Cortex of kidney (tissue), 1 donor: ENCODE measurements at places on chromosomes 1 and 21.

GRCh38 chr1:5780324-5780716, 211.9 kb downstream of the NPHP4 start:
- no peak for DNase-seq

DNA sequence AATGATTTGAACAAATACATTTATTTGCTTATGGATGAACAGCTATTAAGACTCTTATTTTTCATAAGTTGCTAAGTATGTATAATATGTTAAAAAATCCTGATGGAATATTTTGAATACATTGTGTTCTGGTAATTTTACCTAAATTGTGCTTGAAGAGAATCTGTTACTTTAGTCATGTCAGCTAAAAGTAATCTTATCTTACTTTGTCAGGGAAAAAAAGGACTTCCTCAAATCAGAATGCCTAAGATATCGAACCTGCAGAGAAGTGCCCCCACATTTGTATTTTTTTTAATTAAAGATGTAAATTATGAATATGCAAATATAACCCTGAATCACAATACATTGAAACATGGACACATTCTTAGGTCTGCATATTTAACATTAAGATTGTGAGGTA, 1331.7 kb downstream of the MRPL39 start:
- DNase-seq, result no peak

DNA sequence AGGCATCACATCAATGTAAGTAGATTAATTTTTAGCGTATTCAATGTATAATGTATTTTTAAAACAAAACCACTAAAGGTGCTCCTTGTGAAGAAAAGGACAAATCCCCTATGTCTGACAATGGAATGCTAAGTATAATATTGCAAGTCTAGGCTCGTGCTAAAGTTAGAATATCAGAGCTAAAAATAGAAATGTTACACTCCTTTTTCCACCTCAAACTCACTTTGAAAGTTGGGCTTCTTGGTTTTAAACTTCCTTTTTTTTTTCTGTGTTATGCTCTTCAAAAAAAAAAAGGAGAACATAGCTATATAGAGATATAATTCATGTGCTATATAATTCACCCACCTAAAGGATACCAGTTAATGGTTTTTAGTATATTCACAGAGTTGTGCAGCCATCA, 3.6 kb upstream of the SERBP1 start:
- no peak for DNase-seq

GRCh38 chr1:247324923-247325322, 6.7 kb downstream of the ZNF496 start:
- DNase-seq, result no peak

DNA sequence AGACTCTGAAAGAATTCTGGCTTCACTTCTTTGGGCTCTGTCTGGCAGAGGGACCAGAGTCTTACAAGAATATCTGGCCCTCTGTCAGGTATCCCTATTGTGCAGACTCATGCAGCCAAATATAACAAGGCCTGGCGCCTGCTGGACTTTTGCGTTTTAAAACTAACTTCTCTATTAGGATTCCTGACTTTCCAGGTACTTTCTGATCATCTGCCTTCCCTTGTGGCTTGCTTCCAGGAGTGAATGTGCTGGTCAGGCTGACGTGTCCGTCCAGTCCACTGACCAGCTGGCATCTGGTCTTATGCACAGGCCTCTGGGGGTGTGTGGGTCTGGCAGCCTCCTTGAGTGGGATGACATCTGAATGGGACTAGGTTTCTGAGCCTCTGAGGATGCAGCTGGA, 8.6 kb upstream of the RAB29 start:
- no peak for DNase-seq

- DNase-seq, result no peak
Observed at GRCh38 chr1:84919461-84919970, 26.5 kb upstream of the LPAR3 start.

- no peak for DNase-seq
Observed at GRCh38 chr1:179601093-179601492, 9.5 kb downstream of the TDRD5 start.

DNA sequence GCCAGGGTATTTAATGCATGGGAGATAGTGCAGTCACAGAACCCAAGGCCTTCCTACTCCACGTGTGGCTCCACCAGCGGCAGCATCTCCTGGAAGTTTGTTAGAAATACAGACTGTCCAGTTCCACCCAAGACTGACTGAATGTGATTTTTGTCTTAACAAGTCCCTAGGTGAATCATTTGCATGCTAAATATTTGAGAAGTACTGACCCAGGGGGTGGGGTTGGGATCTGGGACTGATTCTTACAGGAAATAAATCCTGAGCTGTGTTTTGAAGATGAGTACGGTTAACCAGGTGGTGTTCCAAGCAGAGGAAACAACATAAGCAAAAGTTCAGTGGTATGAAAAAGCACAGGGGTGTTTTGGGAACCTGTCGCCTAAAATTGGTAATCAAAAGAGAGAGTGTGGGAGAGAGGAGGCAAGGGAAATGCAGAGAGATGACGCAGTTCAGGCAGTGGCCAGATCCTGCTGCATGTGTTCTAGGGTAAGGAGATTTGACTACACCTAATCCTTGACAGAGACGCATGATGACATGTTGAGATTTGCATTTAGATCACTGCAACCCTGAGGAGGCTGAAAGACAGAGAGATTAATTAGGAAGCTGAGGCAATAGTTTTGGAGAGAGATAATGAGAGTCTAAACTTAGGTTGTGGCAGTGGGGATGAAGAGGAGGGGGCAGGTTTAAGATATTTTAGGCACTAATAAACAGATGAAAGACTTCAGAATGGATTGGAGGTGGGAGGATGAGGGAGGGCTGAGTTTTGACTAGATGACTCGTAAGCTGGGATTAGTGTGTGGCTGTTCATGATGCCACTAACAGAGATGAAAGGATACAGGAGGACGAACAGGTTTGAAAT, 3.7 kb upstream of the ZNF326 start:
- DNase-seq, result no peak

DNA sequence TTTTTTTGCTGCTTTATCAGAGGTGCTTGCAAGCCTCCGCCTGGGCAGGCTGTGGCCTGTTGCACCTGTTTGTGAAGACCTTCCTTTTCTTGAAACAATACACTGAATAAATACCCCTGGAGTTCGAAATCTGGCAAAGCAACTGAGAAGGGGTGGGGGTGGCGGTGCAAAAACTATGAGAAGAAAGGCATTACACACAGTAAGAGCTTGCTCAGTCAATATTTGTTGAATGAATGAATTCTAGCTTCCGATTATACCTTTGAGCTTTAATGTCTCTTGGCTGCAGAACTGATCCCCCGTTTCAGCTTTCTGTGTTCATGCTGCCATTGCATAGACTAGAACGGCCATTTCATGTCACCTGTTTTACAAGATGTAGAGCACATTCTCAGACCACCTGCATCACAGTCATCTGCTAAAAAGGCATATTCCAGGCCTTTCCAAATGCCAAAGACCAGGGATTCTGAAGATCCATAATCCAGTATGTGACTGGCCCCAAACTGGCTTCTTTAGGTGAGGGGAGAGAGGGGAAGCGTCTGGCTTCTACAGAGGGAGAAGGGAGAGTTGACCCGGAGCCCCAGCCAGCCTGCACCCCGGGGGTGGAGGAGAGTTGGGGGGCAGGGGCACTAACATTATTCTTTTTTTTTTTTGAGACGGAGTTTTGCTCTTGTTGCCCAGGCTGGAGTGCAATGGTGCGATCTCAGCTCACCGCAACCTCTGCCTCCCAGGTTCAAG, 111.5 kb downstream of the ETS2 start:
- no peak for DNase-seq

- DNase-seq, result no peak
Observed at GRCh38 chr1:221823561-221823960, 81.7 kb upstream of the DUSP10 start.

DNA sequence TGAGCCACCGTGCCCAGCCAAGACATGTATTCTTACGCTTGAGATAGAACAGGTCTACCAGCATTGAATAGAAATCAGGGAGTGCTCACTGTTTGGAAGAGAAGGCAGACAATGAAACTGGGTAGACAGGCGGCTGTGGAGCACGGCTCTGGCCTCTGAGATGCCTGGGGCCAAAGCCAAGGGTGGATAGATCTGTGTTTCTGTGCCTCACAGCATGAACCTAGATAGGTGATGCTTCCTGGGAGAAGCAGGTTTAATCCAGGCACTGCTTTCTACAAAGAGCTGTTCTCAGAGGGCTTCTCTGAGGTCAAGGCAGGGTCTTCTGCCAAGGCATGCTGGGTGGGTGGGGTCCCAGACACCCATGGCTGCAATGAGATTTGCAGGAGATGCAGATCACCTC, 24.6 kb upstream of the PRSS38 start:
- DNase-seq, result no peak

DNA sequence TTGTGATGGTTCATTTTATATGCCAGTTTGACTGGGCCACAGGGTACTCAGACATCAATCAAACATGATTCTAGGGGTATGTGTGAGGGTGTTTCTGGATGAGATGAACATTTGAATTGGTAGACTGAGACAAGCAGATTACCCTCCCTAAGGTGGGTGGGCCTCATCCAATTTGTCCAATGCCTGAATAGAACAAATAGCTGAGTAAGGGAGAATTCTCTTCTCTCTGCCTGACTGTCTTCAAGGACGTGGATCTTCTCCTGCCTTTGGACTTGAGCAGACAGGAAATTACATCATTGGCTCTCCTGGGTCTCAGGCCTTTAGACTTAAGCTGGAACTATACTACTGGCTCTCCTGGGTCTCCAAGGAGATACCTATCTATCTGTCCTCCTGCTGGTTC, 64.4 kb downstream of the SUSD4 start:
- DNase-seq, result no peak

DNA sequence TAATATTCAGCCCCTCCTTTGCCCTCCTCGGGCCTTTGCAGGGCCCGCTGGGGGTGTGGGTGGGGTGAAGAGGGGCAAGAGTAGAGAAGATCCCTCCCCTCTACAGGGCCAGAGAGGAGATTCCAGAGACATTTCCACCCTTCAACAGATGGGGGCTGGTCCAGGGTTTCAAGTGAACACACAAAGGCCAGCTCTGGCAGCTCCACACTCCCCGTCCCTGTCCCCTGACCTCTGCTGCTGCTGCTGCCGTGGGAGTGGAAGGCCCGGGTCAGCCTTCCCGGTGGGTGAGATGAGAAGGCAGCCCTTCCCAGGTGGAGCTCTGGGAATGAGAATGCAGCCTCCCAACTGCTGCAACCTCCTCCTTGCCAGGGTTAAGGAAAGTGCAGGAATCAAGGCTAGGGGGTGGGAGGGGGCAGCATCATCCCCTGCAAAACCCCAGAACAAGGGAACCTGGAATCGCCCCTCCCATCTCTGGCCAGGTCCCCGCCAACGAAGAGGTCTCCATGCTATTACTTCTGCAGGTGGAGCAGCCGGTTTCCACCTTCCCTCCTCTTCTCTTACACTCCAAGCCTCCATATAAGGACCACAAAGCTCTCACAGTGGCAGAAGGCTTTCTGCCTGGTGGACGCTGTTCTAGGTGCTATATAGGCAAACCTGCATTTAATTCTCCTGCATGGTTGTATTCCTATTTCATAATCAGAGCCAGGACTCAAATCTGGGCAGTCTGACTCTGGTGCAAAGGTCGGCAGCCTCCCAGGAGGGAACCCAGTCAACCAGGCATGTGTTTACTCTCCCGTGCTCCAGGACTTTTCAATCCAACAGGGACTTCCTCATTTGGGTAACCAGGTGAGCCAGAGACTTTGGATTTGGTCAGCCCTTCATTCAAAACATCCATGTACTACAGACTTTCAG, 22.9 kb upstream of the ARHGEF10L start:
- DNase-seq, result no peak

DNA sequence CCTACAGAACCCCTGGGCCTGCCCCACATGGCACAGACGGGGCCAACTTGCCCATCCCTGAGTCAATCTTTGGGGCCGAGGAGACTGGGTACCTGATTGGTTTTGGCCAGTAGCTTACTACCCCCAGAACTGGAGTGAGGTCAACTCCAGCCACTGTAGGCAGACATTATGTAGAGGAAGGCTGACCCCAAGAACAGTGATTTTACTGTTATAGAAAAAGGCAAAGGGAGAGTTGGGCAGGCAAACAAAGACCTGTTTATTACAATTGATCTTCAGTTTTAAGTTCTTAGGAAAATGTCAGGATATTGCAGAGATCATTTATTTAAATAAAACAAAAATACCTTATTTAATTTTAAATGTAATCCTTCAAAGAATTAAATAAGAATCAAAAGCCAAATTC, 653.8 kb downstream of the NPHP4 start:
- no peak for DNase-seq

GRCh38 chr1:247173431-247173830, 1.6 kb upstream of the ZNF124 start:
- DNase-seq, result no peak

GRCh38 chr1:174393885-174394284, 53.9 kb upstream of the GPR52 start:
- no peak for DNase-seq

GRCh38 chr1:36872858-36873257, 161.5 kb downstream of the GRIK3 start:
- DNase-seq, result no peak

DNA sequence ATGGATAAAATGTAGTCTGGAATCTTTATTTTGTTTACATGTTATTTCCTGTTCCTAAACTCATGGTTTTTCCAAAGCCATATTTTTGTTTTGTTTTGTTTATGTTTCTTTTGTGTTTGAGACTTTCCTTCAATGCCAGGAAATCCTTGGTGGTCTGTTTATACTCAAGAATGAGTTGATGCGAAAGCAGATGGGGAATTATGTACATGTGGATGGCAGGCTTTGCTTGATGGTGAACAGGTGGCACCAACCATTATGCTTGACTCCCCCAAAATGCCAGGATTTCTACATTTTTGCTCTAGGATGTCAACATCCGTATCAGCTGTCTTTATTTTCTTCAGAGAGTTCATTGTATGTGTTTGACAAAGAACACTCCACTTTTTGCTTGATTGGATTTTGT, 448.5 kb downstream of the PRDM2 start:
- DNase-seq, result no peak

DNA sequence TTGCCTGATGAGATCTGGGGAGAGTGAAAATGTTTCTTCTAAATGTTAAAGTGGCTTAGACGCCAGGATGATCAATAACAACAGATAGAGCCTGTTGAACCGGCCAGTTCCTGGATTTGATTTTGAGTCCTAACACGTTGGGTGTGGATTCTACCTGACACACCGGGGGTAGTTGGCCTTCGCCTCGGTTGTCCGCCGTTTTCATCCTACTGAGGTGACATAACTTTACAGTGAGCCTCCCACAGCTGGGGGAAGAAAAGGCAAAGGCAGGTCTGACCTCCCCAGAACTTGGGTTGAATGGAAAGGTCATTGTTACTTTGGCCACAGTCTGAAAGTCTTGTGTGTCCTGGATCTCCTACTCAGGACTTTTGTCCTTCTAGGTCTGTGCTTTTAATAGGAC, 1.1 kb downstream of the PGD start:
- DNase-seq, result no peak

GRCh38 chr1:16067933-16068332, 5.5 kb downstream of the FAM131C start:
- no peak for DNase-seq

DNA sequence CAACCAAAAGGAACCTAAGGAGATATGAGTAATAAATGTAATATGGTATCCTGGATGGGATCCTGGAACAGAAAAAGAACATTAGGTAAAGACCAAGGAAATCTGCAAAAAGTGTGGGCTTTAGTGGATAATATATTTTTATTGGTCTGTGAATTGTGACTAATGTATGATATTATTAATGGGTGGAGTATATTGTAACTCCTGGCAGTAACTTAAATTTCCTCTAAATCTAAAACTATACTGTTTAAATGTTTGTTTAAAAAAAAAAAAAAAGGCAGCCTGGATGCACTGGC, 68.4 kb downstream of the LRRC8D start:
- DNase-seq, result no peak

- DNase-seq, result no peak
Observed at GRCh38 chr21:36354918-36355680, 30.1 kb upstream of the CHAF1B start.

GRCh38 chr1:11134251-11134897, 34.7 kb upstream of the EXOSC10 start:
- DNase-seq, result no peak

- DNase-seq, result no peak
Observed at GRCh38 chr1:7591565-7591964, 179.5 kb upstream of the VAMP3 start.
